ENCODE measurements at places on chromosomes 4 and X.

DNA sequence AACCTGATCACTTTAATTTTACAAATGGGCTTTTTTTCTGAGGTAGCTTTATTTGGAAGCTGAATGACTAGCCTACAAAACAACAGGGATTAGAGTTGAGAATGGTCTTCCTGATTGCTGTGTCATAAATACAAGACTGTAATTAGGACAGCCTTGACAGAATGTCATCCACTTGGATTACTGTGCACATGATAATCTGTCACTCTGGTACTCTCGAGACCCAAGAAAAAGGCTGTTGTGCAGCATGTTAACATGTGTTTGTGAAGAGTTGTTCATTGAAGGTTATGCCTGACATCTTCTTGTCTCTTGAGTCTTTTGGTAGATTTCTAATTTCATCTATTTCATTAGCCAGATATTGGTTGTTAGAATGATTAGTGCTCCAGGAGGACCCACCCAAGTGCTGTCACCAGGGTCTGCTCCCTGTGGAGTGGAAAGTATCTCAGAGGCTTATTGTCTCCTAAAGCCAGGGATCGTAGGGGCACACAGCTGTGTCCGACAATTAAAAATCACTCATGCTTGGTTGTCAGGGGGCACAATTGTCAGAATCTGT is 212.2 kb upstream of the GPRIN3 start:
- no peak for DNase-seq

DNA sequence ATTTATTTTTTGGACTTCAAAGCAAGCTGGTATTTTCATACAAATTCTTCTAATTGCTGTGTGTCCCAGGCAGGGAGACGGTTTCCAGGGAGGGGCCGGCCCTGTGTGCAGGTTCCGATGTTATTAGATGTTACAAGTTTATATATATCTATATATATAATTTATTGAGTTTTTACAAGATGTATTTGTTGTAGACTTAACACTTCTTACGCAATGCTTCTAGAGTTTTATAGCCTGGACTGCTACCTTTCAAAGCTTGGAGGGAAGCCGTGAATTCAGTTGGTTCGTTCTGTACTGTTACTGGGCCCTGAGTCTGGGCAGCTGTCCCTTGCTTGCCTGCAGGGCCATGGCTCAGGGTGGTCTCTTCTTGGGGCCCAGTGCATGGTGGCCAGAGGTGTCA is 15.3 kb downstream of the FGFR3 start:
- peak; percentile 87 for DNase-seq

GRCh38 chrX:13357925-13358324 is 38.1 kb upstream of the ATXN3L start:
- no peak for DNase-seq

GRCh38 chr4:4412641-4413372 is 25.9 kb downstream of the NSG1 start:
- DNase-seq, result no peak

- DNase-seq, result no peak
Observed at GRCh38 chrX:146355440-146355839, 454.1 kb upstream of the CXorf51B start.

- no peak for DNase-seq
Observed at GRCh38 chr4:181702864-181703495, 540.2 kb upstream of the TENM3 start.

GRCh38 chr4:26287756-26288155 is 33.1 kb upstream of the RBPJ start:
- DNase-seq, result no peak

Data from LNCaP clone FGC (cell line).